Thoracic aorta (tissue), 2 donors: ENCODE measurements at places on chromosomes 4 and X. TPM values are rescaled to one million over a fixed set of nuclear protein-coding genes. Genes with fewer than 3 reads are reported as not detected.

GRCh38 chrX:45907786-45908185 lies 637.4 kb downstream of the ZNF674 start:
- DNase-seq = no peak

- no peak for DNase-seq
Measured at GRCh38 chr4:170872794-170873193, 783.0 kb upstream of the AADAT start.

DNA sequence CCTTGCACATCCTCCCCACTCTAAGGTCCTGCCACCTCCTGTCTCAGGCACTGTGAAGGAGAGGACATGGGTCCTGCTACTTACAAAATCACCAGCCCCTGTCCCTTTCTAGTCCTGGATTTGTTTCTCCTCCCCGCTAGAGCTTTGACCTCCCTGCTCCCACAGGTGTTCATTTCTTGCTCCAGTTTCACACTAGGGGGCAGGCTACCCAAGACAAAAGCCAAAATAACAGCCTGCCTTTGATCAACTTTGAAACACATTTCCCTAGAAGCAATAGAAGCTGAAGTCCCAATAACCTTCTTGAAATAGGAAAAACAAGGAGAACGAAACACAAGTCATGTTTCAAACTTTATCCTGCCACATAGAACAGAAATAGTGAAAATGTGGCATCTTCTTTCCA lies 164.4 kb downstream of the QDPR start:
- DNase-seq = no peak

DNA sequence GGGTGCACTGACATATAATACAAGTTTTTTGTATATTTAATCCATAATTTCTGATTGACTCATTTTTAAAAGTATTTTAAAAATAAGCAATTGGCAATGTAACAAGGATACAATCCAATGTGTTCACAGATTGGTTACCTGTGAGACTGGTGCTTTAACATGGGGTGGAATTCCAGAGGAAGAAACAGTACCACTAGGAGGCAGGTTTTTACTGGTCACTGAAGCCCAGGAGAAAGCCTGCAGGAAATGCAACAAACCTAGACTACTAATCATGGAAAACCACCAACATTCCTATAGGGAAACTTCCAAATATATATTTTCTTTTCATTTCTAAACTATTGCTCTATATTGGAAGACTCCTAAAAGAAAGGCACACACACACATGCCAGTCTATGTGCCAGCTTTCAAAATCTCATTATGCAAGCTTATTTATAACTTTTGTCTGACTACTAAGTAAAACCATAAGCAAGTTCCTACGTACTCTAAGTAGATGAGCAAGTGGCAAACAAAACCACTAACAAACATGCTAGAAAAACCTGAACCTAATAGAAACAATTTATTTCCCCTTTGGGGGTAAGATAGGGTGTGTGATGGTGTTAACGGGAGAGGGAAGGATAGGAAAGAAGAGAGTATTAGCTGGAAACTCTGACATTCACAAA lies 19.2 kb downstream of the G3BP2 start:
- no peak for DNase-seq

The PYURF gene
- total RNA-seq = 81.5 TPM

- no peak for DNase-seq
Measured at GRCh38 chr4:25144870-25145481, 15.3 kb downstream of the SEPSECS start.

The BLOC1S4 gene
- 18.1 TPM for total RNA-seq

GRCh38 chr4:112206431-112206830 lies 25.2 kb upstream of the AP1AR start:
- DNase-seq = no peak

GRCh38 chrX:49106930-49107329 lies 16.6 kb downstream of the GPKOW start:
- no peak for DNase-seq

DNA sequence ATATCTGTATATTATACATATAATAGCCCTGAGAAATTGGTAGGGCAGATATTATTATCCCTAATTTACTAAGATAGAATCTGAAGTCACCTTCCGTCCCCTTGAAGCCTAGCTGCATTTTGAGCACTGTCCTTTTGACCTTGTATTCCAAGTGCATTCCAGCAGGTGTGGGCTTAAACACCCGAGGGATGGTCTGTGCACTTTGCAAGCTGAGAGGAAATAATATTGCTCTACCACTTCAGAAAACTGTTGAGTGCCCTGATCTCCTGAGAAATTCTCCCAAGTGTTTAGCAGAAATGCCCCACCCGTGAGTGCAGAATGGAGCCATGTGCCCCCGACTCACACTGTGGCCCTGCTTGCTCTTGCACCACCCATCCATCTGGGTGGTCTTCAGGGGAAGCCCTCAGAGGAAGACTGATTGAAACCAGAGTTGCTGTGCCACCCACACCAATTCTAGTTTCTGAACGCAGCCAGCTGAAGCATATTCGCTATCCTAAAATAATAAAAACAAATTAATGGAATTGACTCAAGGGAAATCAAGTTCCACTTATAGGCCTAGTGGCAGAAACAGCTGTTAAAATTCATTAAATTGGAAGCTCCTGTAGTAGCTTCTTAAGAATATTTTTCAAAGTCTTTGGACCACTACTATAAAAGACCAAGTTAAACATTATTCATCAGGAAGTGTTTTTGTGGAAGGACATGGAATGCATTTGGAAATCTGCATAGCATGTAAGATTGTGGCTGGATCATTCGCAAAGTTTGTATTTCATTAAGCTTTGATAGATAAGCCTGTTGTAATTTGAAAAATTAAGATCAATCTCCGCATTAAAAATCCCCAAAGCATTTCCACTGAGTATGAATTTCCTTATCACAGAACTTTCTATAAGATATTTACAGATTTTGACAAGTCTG lies 41.3 kb upstream of the PRKG2 start:
- DNase-seq = no peak

DNA sequence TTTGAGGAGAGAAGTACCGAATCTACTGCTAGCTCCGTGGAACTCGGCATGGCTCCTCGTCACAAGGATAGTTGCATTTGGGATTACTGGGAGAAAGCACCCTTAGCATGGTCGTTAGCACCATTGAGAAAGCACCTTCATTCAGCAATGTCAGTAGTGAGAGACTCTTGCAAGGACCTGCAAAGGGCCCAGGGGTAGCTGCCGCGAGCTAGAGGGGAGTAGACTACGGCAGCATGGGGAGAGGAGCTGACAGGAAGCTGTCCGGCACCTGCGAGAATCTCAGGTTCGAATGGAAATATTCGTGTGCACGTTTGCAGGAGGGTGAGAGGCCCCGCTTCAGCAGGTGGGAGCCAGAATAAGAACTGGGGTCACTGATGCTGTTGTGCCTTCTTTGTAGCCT lies 20.2 kb downstream of the TLR10 start:
- no peak for DNase-seq

DNA sequence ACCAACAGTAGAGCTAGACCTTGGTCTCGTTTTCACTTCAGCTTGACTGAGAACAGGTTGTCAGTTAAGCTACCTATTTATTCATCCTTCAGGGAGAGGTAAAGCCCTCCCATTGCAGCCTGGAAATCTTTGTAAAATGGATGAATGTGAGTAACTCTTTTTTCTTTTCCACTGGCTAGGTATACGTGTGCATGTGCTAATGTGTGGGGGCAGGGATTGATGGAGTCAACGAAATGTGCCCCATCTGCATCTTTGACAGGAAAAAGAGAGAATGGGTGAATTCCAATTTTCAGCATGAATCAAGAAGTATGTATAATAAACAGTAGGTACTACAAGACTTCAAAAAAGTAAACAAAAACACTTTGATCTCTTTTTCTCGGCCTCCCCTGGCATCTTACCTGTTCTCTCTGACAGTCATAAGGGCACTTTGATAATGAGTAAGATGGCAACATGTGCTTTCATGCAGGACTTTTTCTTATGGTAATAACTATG lies at the start of gene IL21:
TSS of gene IL21 (minus strand) at position 51 of the 492 bp plus-strand sequence. CDS start 55 bp downstream, outside the sequence.
- no peak for DNase-seq

The SMARCA1 gene
- total RNA-seq = 56.6 TPM

- DNase-seq = no peak
Measured at GRCh38 chr4:52560844-52561280, 98.2 kb downstream of the USP46 start.

The SPATA18 gene
- 9.0 TPM for total RNA-seq

The MAGEA2 gene
- not detected for total RNA-seq

The PI4K2B gene
- total RNA-seq = 12.9 TPM

The ARHGAP6 gene
- 14.6 TPM for total RNA-seq

The HSD17B13 gene
- total RNA-seq = 0.54 TPM

DNA sequence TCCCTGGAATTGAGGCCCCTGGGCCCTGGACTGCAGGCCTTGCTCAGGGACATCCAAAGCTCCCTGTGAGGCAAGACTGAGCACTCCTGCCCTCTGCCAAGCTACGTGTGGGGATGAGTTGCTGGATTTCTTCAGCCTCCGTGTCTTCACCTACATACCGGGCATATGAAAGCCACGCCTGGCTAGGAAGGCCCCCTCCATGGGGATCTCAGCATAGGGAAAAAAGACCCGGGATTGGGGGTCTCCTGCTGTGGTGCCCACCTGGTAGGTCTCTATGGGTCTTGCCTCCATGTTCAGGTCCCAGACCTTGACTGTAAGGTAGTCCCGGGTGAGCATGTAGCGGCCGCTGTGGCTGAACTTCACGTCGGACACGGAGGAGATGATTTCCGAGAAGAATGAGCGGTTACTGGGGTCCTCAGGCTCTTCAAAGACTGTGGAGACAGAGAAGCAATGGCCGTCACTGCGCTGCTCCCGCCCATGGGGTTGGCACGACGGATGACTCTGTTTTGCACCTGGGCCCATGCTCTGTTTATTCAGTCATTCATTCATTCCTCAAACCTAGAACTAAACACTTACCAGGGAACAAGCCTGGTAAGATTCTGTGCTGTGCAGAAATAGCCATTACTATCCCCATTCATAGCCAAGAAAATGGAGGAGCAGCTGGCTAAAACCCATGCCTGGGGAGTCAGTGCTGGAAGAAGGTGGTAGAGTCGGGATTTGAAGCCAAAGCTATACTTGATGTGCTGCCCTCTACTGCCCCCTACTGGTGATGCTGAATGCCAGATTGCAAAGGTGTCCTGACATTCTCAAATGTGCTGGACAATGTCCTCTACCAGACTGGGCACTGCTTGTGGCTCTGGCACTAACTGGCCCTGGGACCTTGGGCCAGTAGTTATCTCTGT lies 63.9 kb downstream of the WFS1 start:
- DNase-seq = no peak

- no peak for DNase-seq
Measured at GRCh38 chr4:76767983-76768382, 130.0 kb downstream of the SOWAHB start.

DNA sequence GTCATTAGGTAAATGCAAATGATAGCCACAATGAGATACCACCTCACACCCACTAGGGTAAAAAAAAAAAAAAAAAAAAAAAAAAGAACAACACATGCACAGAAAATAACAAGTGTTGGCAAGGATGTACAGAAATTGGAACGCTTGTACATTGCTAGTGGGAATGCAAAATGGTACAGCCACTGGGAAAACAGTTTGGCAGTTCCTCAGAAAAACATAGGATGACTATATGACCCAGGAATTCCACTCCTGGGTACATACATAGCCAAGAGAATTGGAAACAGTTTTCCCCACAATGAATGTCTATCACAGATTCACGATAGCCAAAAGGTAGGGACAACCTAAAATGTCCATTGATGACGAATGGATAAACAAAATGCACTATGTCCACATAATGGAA lies 161.3 kb upstream of the MAMLD1 start:
- no peak for DNase-seq

The PARM1 gene
- total RNA-seq = 127 TPM

DNA sequence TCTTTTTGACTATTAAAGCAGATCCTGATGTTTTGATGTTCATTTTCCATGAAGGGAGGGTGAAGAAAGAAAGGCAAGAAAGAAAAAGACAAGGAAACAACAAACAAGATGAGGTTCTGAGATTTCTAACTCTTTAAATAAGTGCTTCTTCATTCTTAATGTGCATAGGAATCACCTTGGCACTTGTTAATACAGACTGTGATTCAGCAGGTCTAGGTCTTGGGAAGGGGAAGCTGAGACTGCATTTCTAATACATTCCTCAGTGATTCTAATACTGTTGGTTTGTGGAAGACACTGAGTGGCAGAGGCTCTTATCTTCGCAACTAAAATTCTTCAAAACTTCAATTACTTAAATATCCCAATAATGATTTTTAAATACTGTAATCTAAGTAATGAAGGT lies 95.2 kb upstream of the NAP1L5 start:
- no peak for DNase-seq

The NPY2R gene
- 6.5 TPM for total RNA-seq
